ENCODE measurements at places on chromosomes 3 and 15. TPM values are rescaled to one million over a fixed set of nuclear protein-coding genes. Genes with fewer than 3 reads are reported as not detected.

DNA sequence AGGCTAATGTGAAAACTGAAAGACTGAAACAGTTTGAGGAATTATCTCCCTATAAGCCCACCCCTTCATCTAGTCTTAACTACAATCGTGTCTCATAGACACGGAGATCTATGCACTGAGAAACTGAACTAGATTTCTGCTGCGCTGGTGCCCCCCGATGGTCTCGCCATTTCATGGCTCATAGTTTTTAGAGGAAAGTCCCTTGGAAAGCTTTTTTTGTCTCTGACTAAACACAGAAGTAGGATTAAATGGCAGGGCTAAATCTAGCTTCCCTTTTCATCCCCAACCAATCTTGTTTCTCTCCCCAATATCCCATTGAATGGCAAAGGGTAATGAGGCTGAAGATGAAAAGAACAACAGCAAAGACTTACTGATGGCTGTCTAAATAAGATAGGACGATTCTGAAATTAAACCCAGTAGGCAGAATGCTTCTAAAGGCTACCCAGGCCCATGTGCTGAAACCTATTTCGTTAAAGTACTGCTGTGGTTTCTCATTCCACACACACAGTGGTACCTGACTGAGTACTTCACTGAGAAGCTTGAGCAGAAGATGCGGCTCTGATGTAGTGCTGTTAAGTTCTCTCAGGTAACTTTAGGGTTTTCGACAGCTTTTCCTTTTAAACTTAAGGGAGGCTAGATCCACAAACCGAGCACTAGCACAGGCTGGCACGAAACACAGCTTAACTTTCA is 142.7 kb downstream of the GADL1 start:
- peak; percentile 72 for DNase-seq

Gene RAB27A
- total RNA-seq: 26.2 TPM

Gene KNG1
- not detected for total RNA-seq

Gene GOLGA8T
- not detected for total RNA-seq

DNA sequence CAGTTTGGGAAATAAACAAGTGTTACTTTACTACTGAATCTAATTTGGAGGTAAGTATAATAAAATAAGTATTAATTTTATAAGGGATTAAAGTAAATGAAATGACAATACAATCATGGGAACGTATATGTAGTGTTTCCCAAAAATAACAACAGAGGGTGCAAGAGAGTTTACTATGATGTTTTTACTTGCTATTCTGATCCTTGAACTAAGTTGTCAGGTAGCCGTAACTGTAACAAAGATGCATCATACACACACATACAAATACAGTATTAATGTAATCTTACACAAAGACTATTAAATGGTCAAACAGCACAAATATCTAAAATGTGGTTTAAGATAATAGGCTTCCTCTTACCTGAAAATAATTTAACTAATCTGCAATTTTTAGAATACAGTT is 311.4 kb downstream of the TBC1D5 start:
- no peak for DNase-seq

GRCh38 chr15:63718590-63719035 is 115.1 kb downstream of the HERC1 start:
- no peak for DNase-seq

Gene CCR9
- total RNA-seq: 1.9 TPM

GRCh38 chr3:127027061-127027735 is 44.3 kb downstream of the PLXNA1 start:
- no peak for DNase-seq

Gene B3GALNT1
- total RNA-seq: 3.7 TPM

Measured in naive thymus-derived CD8-positive, alpha-beta T cell (primary cell).